Stimulated activated CD8-positive, alpha-beta memory T cell treated with anti-CD3 and anti-CD28 coated beads, Interleukin-15, amount 100 ng/mL, for 4 hours (primary cell): ENCODE measurements at places on chromosomes 4 and X.

GRCh38 chr4:84985952-84986351 lies 19.5 kb upstream of the WDFY3 start:
- DNase-seq: no peak

DNA sequence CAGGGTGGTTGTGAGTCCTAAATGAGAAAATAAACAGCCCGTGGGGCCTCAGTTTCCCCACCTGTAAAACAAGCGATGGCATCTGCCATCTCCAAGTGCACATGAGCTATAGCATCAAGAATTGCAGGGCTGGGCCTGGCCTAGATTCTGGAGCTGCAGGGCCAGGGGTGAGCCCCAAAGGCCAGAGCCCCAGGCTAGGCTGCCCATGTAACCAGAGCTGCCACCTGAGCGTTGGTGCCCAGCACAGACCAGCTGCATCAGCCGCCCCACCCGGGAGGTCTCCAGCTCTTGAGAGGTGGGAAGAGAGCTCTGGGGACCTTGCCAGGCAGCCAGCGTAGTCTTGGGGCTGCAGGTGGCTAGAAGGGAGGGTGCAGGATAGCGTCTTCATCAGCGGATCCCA lies 27.0 kb upstream of the GPR78 start:
- DNase-seq: no peak

- DNase-seq: no peak
Measured at GRCh38 chr4:172202480-172203076, 389.4 kb downstream of the GALNTL6 start.

- DNase-seq: no peak
Measured at GRCh38 chr4:2931512-2932301, 31.5 kb downstream of the NOP14 start.

DNA sequence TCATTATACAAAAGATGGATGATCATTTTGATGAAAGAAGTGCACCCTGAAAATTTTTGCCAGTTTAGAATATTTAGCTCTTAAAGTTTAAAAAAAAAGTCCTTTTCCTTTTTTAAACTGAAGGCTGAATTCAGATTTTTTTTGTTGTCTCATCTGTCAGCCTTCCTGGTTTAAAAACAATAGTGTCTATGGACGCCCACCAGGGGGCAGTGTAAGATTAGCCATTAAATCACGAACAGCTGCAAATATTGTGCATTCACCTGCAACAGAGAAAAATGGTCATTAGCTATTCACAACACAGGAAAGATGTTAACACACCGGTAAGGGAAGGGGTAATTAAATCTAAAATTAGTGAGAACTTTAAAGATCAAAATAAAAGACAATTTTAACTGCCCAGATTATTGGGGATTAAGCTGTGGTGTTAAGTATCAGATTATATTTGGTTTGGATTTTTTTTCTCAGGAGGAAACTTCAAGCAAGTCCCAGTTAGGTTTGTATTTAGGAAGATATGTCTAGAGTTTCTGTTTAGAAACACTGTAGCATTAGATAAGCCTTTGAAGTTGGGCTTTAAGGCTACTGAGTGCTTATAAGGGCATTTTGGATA lies 4.4 kb upstream of the CXorf38 start:
- peak; percentile 24 for DNase-seq

DNA sequence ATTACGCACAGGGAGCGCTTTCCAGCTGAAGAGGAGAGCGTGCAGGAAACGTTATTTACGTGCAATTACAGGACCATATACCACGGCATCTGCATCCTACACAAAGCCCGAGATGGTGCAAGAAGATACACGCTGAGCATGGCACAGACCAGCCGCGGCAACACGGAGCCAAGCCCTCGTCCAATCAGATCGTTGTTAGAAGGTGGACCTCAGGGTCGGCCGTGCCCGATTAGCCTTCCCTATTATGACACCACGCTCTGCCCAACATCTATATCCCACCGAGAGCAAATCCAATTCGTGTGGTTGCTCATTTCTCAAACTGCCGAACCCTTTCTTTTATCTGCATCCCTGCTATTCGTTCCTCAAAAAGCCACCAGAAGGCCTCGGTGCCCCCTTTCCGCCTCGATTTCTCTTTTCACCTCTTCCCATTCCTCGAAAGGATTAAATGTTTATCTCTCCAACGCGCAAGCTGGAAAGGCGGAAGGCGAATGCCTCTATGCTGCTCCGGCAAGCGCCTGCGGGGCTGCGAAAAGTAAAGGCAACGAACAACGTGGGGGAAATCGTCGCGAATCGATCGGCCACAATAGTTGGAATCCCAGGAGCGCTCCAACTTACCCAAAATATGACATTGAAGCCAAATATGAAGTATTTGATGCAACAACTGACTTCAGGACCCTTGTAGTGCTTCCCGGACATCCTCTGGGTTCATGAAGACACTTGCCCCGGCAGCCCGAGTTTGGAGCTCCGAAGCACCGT lies 702 bp downstream of the TSPAN5 start:
- peak; percentile 9 for DNase-seq

DNA sequence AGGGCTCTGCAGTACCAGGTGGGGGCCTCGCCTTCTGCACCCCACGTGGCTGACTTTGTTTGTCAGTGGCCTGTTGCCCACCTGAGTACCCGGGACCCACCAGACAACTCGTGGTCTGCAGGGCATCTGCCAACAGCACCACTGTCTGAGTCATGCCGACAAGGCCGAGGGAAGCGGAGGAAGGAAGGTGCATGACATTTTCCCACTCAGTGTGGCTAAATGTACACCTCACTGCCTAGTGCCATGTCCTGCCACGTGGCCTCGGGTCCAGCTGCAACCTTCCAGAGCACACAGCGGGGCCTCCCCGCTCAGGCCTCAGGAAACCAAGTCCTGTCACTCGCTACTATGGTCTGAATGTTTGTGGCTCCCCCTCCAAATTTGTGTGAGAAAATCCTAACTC lies 22.1 kb downstream of the ABLIM2 start:
- DNase-seq: no peak

DNA sequence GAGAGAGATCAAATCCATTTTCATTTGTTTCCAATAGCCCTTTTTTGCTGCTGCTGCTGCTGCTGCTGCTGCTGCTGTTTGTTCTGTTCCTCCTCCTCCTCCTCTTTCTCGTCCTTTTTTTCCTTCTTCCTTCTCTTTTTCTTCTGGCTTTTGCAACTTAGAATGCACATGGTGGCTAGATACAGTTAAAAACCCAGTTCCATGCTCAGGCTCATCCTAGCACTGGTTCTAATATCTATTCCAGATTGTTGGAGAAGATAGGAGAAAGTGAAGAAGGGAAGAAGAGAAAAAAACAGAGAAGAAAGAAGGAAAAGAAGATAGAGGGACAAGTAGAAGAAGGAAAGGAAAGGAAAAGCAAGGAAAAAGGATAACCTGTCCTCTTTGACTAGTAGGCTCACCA lies 39.7 kb downstream of the VSIG4 start:
- DNase-seq: no peak

GRCh38 chr4:105149771-105150170 lies 3.1 kb downstream of the TET2 start:
- DNase-seq: no peak

DNA sequence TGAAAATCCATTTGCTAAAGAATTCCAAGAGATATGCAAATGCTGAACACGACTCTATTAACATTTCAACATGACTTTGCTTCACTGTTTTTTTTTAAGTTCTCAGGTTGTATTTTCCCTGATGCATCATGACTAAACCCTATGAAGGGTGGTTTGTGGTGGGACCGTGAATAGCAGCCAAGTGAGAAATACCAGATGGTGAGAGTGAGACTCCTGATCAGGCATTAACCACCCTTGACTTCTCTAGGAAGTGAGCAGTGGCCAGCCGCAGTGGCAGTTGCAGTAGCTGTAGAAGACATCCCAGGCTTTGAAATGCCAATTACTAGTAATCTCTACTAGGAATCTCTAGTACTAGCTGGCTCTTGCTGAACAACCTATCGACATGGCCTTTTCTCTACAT lies 383.4 kb downstream of the FAM133A start:
- no peak for DNase-seq

GRCh38 chr4:162683659-162684370 lies 482.9 kb downstream of the NAF1 start:
- DNase-seq: no peak

- no peak for DNase-seq
Measured at GRCh38 chr4:95153182-95153581, 395.4 kb downstream of the BMPR1B start.

- no peak for DNase-seq
Measured at GRCh38 chr4:6724421-6725111, 8.6 kb downstream of the BLOC1S4 start.

GRCh38 chr4:112421911-112422310 lies 94.1 kb downstream of the NEUROG2 start:
- DNase-seq: no peak

DNA sequence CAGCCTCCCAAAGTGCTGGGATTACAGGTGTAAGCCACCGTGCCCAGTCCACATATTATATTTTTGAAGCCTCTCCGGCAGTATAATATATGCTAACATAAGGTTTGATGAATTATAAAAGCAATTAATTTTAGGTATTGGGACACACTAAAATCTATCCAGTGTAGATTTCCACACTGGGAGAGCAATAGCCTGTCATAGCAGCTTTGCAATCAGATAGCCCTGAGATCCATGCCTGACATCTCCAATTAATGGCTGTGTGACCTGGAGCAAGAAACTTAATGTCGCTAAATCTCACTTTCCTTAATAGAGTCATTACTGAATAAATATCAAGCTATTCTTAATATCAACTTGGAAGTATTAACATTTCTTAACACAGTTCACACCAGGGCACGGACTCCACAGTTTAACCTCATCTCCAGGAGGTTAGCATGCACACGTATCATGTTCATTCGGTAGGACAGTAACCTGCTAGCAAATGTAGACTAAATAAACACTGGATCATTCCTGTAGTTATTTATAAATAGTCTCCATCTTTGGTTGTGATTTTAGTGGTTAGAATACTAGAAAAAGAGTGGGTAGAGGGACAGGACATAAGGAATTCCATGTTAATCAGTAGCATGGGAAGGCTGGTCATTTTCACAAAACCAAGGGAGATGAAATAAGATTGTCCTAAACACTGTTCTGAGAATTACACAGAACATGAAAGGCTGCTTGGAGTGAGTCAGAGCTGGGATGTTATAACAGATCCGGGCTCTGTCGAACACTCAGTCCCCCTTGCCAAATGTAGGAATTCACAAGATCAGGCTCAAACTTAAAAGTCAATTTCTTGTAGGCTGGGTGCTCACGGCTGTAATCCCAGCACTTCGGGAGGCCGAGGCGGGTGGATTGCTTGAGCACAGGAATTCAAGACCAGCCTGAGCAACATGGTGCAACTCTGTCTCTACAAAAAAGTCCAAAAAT lies 254.7 kb downstream of the PALLD start:
- DNase-seq: no peak

GRCh38 chr4:2036866-2037265 lies 22.3 kb upstream of the NAT8L start:
- DNase-seq: no peak

- no peak for DNase-seq
Measured at GRCh38 chrX:124087000-124087746, 125.7 kb downstream of the STAG2 start.

DNA sequence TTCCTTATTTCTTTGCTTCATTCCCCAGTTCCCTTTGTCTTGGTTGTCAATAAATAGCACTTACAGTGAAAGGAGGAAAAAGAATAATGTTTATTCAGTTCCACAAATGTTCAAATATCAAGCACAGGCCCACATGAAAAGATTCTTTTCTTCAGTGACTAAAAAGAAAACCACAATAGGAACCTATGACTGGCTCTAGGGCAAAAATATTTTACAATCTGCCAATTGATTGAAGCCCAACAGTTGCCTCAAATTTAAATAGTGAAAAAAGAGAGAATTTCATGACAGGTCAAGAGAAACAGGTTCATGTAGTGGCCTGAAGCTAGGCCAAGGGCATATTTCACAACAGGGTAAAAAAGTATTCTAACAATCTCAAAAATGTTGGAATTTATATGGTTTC lies 553.8 kb downstream of the CENPC start:
- DNase-seq: no peak

DNA sequence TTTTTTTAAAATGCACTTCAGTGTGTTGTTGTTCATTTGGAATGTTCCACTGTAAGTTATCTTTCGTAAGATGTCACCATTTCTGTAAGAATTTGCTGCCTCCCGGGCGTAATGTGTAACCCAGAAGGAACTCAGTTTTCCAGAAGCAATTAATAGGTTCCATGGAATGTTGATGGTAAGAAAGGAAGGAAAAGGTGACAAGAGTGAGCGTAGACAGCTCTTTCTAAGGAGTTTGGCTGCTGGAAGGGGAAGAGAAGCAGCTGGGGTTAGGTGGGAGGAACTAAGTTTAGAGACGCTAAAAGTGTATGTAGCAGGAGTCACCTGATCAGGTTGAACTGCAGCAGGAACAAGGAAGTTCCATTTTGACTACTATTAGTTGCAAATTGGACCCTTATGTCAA lies 35.9 kb downstream of the PNMA5 start:
- DNase-seq: no peak
